ENCODE measurements at places on chromosomes 1 and 21.

- no peak for DNase-seq
These were observed at the start of gene RNF187 for GRCh38 chr1:228487336-228488124. RNF187 (plus strand) TSS chr1:228487382.

- no peak for DNase-seq
These were observed 223.2 kb downstream of the SMYD3 start for GRCh38 chr1:246283771-246284410.

DNA sequence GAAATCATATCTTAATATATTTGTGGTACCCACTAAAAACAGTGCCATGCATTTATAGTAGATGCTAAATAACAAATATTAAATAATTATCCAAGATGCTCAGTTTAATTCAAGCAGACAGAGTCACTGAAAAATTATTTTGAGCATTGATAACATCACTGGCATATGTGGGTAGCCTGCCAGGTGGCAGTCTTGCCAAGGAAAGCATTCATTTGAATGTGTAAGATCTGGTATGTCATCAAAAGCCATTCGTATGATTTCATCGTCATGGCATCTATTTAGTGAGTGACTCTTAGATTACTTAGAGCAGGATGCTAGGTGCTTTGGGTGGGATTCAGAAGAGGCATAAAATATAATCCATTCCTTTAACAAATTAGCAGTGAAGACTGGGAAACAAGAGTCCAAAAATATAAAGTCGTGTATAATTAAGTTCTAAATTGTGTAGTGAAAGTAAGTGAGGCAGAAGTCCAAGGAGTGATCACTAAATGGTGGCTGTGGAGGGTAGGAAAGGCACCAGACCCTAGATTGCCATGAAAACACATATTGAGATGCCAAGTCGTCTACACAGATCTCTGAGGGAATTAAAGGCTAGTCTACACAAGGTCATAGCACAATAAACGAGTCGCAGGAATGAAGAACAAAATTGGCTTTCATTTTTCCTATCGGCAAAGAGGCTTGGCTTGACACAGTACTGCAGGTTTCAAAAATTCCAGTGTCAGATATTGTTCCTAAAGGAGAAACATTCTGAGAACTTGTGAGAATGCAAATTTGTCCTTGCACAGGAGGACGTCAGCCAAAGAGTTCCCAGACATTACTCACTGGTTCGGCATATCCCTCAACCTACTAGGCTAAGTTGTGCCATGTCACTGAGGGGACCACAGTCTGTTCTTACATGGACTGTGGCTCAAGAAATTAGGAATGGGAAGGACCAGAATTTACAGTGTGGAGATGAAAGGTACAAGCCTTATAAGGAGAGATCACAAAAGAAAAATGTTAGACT is 130.8 kb downstream of the LYPLAL1 start:
- no peak for DNase-seq

DNA sequence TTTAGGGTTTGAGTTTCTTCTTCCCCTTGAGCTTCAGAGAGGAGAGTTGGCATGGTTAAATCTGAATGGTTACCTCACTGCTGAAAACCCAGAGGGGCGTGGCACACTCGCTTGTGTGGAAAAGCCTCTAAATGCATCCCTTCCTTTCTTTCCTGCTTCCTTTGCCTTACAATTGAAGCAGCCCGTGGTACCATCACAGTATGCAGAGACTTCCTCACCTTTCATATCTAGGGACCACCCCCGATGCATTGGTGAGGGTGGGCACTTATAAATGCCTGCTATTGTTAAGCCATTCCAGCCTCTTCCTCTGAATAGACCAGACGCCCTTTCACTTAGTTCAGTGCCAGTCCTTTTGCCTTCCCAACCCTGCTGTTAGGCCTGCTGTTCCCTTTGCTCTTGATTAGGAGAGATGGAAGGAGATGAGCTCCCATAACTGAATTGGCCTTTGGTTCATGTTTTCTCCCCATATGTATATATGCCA is 21.9 kb upstream of the LAX1 start:
- no peak for DNase-seq

DNA sequence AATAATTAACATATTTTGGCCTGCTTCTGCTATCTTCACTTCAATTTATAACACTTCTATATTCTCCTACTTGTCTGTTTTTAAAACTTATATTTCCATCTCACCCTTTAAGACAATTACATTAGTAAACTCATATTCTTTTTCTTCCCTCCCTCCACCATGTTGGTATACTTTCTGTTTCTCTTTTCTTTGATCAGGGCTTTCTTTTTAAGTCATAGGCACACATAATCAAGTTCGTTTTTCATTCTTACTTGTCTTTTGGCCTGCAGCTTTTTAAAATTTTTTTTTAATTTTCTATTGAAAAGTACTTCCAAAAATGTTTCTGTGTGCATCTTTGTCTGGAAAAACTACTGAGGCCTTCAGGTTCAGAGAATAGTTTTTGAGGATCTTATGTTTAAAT is 2.3 kb downstream of the PYHIN1 start:
- DNase-seq, result no peak

DNA sequence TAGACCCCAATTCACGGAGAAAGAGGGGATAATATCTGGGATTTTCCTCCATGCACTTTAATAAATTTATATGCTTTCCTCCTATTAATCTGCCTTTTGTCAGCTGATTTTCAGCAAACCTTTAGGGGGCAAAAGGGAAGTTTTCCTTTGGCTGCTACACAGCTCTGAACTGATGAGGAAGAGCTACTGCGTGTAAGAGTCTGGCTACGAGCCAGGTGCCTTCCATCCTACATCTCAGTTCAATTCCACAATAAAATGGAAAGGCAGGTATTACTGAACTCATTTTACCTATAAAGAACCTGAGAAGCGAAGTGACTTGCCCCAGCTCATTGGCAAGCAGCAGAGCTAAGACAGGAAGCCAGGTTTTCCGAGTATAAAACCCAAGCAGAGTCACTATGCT is 28.3 kb upstream of the ZNF326 start:
- DNase-seq, result no peak

DNA sequence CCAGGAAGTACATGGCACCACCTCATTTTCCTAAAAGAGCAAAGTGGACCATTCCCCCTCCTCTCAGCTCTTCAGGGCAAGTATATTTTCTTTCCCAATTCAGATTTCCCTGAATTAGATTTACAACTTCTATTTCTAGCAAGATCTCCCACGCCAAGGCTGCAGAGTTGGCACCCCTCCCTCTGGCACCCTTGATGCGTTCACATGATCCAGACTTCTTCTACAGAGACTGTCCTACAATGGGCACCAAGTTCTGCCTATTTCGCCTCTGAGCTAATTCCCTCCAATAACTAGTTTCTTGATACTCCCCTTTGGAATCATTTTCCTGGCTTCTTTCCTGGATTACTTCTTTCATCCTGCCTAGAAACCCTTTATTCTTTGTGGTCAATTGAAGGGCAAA is 122.0 kb downstream of the CDC7 start:
- DNase-seq, result no peak

DNA sequence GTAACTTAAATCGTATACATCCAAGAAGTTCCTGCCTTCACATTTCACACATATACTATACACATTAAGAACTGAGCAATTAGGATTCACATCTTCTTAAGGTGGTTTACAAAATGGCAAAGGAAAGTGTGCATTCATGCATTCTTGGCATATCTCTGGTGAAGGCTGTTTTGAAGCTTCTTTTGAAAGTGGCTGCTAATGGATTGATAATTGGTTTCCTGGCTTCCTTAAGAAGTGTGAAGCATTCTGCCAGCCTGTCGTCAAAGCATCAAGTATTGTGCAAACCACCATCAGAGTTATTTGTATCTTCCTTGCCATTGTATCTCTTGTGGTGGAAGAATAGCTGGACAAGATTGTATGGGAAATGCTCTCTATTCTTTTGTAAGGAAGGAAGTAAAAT is 95.1 kb upstream of the HMGB4 start:
- no peak for DNase-seq

DNA sequence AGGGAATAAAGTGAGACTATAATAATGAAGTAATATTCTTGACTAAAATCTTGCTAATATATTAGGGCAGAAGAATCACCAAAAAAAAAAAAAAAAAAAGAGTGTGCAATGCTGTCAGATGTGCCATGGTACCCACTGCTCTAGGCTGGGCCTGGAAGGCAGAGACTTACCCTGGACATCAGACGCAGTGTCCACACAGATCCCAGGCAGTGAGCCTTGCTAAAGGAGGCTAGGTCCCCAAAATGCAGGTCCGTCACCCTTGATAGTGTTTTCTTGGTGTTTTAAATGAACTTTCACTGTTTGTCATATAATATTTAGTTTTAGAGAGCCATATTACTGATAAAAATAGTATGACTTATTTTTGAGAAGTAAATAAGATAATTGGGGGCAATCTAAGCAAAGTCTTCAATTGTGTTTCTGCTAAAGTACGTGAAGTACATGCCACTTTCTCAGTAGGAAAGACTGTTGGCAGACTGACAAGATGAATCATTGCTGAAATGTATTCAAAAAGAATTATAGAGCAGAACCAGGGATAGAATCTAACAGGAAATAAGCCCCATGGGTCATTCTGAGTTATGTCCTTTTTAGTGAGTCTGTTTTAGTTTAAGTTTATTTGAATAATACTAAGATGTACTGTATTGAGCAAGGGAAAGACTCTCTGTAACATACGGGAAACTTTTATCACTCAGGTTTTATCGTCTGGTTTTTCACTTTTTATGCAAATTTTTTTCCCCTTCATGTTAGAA is 74.6 kb upstream of the PDC start:
- DNase-seq, result peak; percentile 77

GRCh38 chr1:92051948-92052347 is 22.2 kb downstream of the EPHX4 start:
- no peak for DNase-seq

- no peak for DNase-seq
These were observed 647 bp downstream of the RO60 start for GRCh38 chr1:193060115-193060403.

DNA sequence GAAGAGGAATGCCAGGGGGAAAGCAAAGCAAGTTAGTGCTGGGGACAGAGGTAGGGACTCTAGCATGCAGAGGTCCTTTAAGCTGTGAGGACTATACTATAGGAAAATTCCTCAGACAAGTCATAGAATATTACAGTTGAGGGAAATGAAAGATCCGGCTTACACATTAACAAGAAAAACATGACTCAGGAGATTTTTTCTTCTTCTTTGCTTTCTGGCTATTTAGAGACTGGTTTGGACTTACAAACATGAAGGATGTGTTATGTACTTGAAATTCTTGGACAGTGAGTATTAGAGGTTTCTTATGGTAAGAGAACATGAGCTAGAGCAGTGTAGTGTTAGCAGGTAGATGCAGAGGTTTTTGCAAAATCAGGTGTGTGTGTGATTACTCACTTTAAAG is 24.9 kb downstream of the USP25 start:
- no peak for DNase-seq

GRCh38 chr1:203286161-203286984 is 18.9 kb upstream of the BTG2 start:
- no peak for DNase-seq

GRCh38 chr1:78540048-78540447 is 49.3 kb downstream of the PTGFR start:
- DNase-seq, result peak; percentile 66

DNA sequence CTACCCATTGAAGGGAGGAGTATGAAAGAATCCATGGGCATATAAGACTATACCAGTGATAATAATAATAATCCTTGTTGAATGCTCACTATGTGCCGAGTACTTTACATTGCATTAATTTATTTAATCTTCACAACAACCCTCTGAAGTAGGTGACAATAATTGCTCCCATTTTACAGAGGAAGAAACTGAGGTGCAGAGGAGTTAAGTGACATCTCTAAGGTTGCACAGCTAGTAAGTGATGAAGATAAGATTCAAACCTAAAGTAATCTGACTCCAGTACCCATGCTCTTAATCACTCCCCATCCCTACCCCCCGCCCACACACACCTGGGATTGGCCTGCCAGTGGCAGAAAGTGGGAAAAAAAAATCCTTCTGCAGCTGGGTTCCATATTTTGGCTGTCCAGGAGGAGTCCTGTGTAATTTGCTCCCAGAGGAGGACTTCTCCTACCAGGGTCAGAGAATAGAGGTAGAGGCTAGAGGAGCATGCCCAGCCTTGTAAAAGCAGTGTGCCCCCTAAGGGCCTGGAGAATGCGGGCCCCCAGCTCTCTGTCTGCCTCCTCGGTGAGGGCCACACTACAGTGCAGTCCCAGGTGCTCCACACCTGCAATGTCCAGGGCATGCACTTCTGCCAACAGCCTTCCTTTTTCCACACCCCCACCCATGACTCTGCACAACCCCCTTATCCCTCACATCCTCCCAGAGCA is 57.8 kb downstream of the TMEM53 start:
- DNase-seq, result no peak

- DNase-seq, result no peak
These were observed 87.2 kb downstream of the GIPC2 start for GRCh38 chr1:78132948-78133322.

GRCh38 chr1:224707843-224708725 is 92.0 kb downstream of the CNIH3 start:
- DNase-seq, result no peak

GRCh38 chr1:17053685-17054410 is at the start of gene SDHB:
SDHB (minus strand) TSS chr1:17054032; CDS start chr1:17054019, 13 bp downstream.
- peak; percentile 88 for DNase-seq

DNA sequence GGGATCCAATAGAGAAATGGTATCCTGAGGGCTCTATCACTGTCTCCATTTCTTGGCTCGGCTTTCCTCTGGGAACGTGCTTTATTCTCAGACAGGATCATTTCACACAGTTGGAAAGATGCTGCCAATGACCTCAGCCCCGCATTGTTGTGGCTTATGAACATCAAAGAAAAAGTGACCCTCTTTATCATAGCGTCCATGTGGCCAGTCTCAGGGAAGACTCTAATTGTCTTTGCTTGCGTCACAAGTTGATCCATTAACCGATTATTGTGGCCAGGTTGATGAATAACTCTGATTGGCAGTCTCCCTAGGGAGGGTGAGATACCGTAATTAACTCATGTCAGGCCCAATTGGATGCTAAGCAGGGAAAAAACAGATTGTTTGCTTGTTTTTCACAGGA is 10.4 kb upstream of the TMEM9 start:
- no peak for DNase-seq

GRCh38 chr21:40052276-40052675 is 185.0 kb downstream of the PCP4 start:
- DNase-seq, result no peak

GRCh38 chr1:1203561-1204424 is 2.6 kb downstream of the TNFRSF18 start:
- DNase-seq, result no peak

- no peak for DNase-seq
These were observed 2.7 kb upstream of the KIF21B start for GRCh38 chr1:201026234-201026633.

GRCh38 chr1:24172598-24172997 is 14.5 kb downstream of the IFNLR1 start:
- no peak for DNase-seq

GRCh38 chr21:38839328-38840286 is 33.9 kb downstream of the ETS2 start:
- no peak for DNase-seq

DNA sequence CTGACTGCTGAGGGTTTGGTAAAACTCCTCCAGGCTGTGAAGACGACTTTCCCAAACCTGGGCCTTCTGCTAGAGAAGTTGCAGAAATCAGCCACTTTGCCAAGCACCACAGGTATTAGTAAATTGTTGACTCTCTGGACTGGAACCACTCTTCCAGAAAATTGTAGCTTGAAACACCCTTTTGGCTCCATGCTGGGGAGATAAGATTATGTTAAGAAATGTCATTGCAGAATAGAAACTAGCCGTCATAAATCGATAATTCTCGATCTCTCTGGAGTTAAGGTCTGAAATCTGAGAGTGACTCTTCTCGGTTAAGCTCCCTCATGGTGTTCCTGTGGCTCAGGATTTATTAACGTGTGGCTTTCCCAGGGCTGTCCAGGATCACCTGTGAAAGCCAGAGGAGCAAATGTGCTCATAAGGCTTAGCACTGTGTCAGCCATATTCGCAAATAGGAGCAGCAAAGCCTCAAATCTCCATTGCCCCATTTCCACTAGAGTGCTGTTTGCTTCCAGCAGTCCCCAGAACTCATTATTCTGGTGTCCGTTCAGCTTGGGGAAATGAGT is 54.6 kb downstream of the ZBTB40 start:
- DNase-seq, result no peak
